ENCODE measurements at places on chromosomes 11 and 22. TPM values are rescaled to one million over a fixed set of nuclear protein-coding genes. Genes with fewer than 3 reads are reported as not detected.

DNA sequence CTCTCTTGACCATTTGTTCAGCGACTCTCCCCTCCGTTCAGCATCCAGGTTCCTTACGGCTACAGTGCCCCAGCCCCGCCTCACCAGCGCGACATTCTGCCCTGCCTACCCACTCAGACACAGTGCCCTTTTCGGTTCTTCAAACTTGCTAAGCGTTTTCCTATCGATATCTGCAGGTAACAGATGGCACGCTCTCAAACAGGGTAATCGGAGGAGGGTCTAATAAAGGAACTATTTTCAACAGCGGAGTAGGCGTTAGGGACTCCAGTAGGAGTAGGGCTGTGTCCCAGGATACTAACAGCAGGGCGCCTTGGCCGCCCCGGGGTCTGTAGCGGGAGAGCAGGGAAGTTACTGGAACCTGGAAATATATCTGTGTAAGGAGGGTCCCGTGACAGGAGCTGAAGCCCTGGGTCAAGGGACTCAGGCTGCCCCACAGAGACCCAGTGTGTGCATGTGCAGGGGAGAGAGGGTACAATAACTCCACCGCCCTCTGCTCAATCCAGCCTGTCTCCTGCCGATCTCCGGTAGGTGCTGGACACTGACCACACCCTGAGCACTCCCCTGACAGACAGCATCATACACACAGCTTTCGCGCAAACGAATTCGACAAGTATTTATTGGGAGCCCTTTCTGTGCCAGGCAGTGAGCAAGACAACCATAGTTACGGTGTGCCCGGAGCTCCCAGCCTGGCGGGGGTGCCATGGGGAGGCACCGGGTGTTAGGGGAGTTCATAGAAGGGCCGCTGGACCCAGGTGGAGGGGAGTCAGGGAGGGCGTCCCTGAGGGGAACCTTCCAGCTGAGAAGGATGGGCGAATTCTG lies 2.1 kb downstream of the KLHL35 start:
- H3K4me3 ChIP-seq, result peak overlapping the region; percentile 20
- peaks cover 10% of the 10 kb centered on the region for H3K4me1 ChIP-seq
- DNase-seq, result no peak
- H3K36me3 ChIP-seq, result no peaks in the 10 kb centered on the region
- H3K27ac ChIP-seq, result no peak overlapping the region

GRCh38 chr11:71372693-71373657 lies 75.2 kb downstream of the DHCR7 start:
- no peaks in the 10 kb centered on the region for H3K36me3 ChIP-seq
- H3K4me1 ChIP-seq, result no peaks in the 10 kb centered on the region
- no peak for DNase-seq
- no peaks in the 10 kb centered on the region for H3K27me3 ChIP-seq
- no peak overlapping the region for H3K4me3 ChIP-seq

DNA sequence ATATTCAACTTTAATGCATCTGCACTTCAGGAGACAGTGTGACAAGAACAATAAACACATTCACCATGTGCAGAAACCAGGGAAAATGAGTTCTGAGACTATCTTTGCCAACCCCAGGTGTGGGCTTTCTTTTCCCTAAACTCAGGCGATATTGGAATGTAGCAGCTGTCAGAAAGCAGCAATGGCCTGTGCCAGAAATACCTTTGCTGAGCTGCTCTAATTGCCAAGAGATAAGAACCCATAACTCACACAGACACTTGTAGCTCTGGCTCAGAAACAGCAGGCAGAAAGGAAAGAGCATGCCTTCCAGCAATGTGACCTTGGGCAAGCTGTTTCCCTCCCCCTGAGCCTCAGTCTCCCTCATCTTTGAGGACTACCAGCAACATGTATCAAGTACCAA lies 77.6 kb downstream of the PLEKHA7 start:
- H3K27me3 ChIP-seq, result no peaks in the 10 kb centered on the region
- DNase-seq, result no peak
- no peak overlapping the region for H3K27ac ChIP-seq
- H3K4me3 ChIP-seq, result no peak overlapping the region
- no peaks in the 10 kb centered on the region for H3K36me3 ChIP-seq

DNA sequence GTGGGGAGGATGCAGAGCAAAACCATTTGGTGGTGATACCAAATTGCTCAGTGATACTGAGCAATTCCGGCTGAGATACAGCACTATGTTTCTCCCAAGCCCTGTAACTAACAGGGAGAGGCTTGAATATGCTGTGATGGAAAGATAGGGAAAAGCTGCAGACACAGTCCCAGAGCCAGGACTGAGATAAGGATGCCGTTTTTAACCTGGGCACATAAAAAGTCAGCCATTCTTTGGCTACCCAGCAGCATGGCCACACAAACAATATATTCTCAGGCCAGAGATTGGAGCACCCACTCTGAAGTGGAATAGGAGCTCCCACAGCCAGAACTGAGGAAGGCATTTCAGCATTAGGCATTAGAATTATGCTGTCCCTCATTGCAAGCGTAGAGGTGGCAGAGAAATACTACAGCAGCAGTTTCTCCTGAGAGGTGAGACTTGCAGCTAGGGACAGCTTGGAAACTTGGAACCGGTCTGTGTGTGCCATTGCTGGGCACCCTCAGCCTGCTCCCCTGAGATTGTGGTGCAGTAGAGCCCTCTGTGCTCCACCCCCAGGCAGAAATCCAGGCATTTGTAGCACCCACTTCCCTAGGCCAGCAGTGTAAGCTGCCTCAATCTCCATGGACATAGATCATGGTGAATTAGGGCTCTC lies 346.5 kb downstream of the TMEM135 start:
- no peak overlapping the region for H3K4me3 ChIP-seq
- no peak overlapping the region for H3K27ac ChIP-seq
- H3K4me1 ChIP-seq, result no peaks in the 10 kb centered on the region
- no peak for DNase-seq

- peaks cover 4% of the 10 kb centered on the region for H3K4me1 ChIP-seq
- H3K27me3 ChIP-seq, result peaks cover 18% of the 10 kb centered on the region
- H3K4me3 ChIP-seq, result peak within 1 kb of the TSS; percentile 27
- DNase-seq, result no peak
Measured at GRCh38 chr22:39456522-39457197, at the start of gene MGAT3. Gene MGAT3 (plus strand): TSS chr22:39457012. CDS start chr22:39487348, 30,336 bp downstream.

DNA sequence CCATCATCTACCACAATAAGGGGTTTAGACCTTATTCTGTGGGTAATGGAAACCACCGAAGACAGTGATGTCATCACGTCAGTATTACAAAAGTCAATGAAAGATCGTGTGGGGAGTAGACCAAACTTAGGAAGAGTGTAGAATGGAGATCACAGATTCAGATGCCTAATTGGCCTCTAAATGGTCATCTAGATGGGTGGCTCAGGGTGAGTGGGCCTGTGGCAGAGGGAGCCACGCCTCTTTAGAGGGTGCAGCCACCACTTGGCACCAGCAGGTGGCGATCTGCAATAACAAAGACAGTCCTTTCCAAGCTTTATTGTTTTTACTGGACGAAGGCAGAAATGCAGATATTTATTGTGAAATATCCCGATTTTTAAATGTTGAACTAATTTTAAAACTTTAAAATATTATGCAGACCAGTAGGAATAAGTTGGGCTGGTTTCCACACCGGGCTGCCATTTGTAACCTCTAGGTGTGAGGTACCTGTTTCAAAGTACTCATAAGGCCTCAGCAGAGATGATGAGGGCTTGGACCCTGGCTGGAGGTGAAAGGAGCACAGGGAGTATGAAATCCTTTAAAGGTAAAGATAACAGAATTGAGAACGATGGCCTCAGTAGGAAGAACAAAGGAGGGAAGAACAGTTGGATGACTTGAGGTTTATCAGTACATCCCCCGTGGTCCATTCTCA lies 222.0 kb downstream of the DBX1 start:
- H3K27ac ChIP-seq, result no peak overlapping the region
- H3K4me1 ChIP-seq, result no peaks in the 10 kb centered on the region
- H3K4me3 ChIP-seq, result no peak overlapping the region
- no peaks in the 10 kb centered on the region for H3K36me3 ChIP-seq

GRCh38 chr11:29321293-29322132 lies 695.3 kb downstream of the KCNA4 start:
- H3K36me3 ChIP-seq, result no peaks in the 10 kb centered on the region
- DNase-seq, result no peak
- no peak overlapping the region for H3K27ac ChIP-seq
- H3K4me1 ChIP-seq, result no peaks in the 10 kb centered on the region
- H3K4me3 ChIP-seq, result no peak overlapping the region
- H3K27me3 ChIP-seq, result no peaks in the 10 kb centered on the region

DNA sequence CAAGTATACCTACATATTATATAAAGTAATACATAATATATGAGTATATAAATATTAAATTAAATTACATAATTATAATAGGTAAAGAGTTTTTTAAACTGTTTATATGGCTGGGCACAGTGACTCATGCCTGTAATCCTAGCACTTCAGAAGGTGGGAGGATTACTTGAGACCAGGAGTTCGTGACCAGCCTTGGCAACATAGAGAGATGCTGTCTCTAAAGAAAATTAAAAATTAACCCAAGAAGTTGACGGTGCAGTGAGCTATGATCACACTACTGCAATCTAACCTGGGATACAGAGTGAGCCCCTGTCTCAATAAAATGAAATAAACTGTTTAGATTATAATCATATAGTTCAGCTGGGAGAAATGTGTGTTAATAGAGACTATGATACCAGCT lies 363.0 kb downstream of the DDX10 start:
- no peaks in the 10 kb centered on the region for H3K27me3 ChIP-seq
- DNase-seq, result no peak
- no peak overlapping the region for H3K27ac ChIP-seq
- H3K4me1 ChIP-seq, result no peaks in the 10 kb centered on the region
- no peak overlapping the region for H3K4me3 ChIP-seq

DNA sequence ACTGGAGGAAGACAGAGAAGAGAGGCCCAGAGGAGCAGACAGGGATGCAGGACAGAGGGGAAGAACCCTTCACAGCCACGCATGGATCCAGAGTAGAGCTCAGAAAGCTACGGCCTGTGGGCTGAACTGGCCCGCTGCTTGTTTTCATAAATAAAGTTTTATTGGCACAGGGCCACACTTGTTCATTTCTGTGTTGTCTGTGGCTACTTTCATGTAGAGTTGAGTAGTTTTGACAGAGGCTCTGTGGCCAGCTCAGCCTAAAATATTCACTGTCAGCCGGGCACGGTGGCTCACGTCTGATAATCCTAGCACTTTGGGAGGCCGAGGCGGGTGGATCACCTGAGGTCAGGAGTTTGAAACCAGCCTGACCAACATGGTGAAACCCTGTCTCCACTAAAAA lies 26.2 kb upstream of the GAL start:
- no peaks in the 10 kb centered on the region for H3K27me3 ChIP-seq
- no peak overlapping the region for H3K4me3 ChIP-seq
- no peak for DNase-seq
- no peak overlapping the region for H3K27ac ChIP-seq
- H3K36me3 ChIP-seq, result no peaks in the 10 kb centered on the region

- H3K4me3 ChIP-seq, result no peak overlapping the region
- no peaks in the 10 kb centered on the region for H3K4me1 ChIP-seq
- no peaks in the 10 kb centered on the region for H3K36me3 ChIP-seq
- no peak for DNase-seq
Measured at GRCh38 chr11:107999759-108000455, 8.8 kb upstream of the CUL5 start.

DNA sequence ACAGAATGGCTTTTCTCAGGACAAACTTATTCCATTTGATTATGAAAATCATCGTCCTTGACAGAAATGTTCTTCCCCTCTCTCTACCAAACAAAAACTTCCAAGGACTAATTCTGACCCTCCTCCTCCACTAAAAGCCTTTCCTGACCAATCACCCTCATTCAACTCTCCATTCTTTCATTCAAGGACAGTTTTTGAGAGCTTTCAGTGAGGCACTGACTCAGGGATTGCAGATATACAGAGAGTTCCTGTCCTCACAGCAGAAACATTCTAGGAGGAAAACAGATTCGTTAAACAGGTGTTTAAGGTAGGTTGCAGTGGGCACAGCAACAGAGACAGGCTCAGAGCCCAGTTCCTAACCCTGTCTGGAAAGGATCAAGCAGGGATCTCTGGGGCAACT lies 41.5 kb downstream of the OR4D9 start:
- no peak for DNase-seq
- H3K36me3 ChIP-seq, result no peaks in the 10 kb centered on the region
- H3K27me3 ChIP-seq, result no peaks in the 10 kb centered on the region
- no peak overlapping the region for H3K27ac ChIP-seq
- H3K4me1 ChIP-seq, result no peaks in the 10 kb centered on the region

- H3K36me3 ChIP-seq, result no peaks in the 10 kb centered on the region
- no peak overlapping the region for H3K4me3 ChIP-seq
- no peaks in the 10 kb centered on the region for H3K27me3 ChIP-seq
- H3K27ac ChIP-seq, result no peak overlapping the region
- DNase-seq, result no peak
- no peaks in the 10 kb centered on the region for H3K4me1 ChIP-seq
Measured at GRCh38 chr11:79417069-79417920, 23.5 kb downstream of the TENM4 start.

DNA sequence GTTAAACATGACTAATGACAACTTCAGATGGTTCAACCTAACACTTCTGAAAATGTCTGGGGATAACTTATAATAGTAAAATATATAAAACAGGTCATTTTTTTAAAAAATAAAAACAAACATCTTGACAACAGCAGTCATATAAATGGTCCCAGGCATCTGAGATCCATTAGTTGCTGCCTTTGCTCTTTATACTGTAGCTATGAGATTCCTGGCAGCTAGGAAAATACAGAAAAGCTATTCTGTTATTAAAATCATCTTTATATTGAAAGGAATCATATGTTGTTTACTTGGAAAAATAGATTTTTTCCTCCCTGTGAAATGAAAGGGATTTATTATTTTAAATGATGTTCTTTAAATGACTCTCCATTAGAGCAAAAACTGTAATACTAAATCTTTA lies 55.7 kb upstream of the DEUP1 start:
- no peak overlapping the region for H3K27ac ChIP-seq
- H3K4me3 ChIP-seq, result no peak overlapping the region
- H3K27me3 ChIP-seq, result no peaks in the 10 kb centered on the region
- DNase-seq, result no peak
- H3K4me1 ChIP-seq, result no peaks in the 10 kb centered on the region
- no peaks in the 10 kb centered on the region for H3K36me3 ChIP-seq

GRCh38 chr11:45477588-45477987 lies 187.8 kb downstream of the CHST1 start:
- no peaks in the 10 kb centered on the region for H3K4me1 ChIP-seq
- DNase-seq, result no peak
- H3K27me3 ChIP-seq, result no peaks in the 10 kb centered on the region
- H3K27ac ChIP-seq, result no peak overlapping the region
- H3K36me3 ChIP-seq, result no peaks in the 10 kb centered on the region
- no peak overlapping the region for H3K4me3 ChIP-seq

- H3K27me3 ChIP-seq, result no peaks in the 10 kb centered on the region
- H3K36me3 ChIP-seq, result peaks cover 7% of the 10 kb centered on the region
- H3K4me3 ChIP-seq, result no peak overlapping the region
- H3K27ac ChIP-seq, result no peak overlapping the region
Measured at GRCh38 chr22:41479671-41480396, 10.9 kb downstream of the ACO2 start.

GRCh38 chr11:63621071-63621470 lies 6.8 kb upstream of the PLAAT3 start:
- H3K36me3 ChIP-seq, result no peaks in the 10 kb centered on the region
- no peak for DNase-seq
- H3K27me3 ChIP-seq, result no peaks in the 10 kb centered on the region
- H3K27ac ChIP-seq, result no peak overlapping the region

The FAM111B gene
- total RNA-seq, result 27.5 TPM

The OR6M1 gene
- total RNA-seq, result not detected

The KLHDC7B gene
- 0.16 TPM for total RNA-seq

The ZBTB16 gene
- total RNA-seq, result 13.7 TPM

The PDE2A gene
- 5.6 TPM for total RNA-seq

The APOL3 gene
- 9.6 TPM for total RNA-seq

The TREH gene
- 2.8 TPM for total RNA-seq

The CSNK2A3 gene
- total RNA-seq, result 0.57 TPM

The IFITM10 gene
- total RNA-seq, result 0.42 TPM

The BIRC3 gene
- total RNA-seq, result 66.3 TPM

The UPB1 gene
- 0.16 TPM for total RNA-seq

Measured in colonic mucosa (tissue), 4 donors.